Activated T-cell treated with anti-CD3 and anti-CD28 coated beads, Interleukin-2, amount 50 U/mL, for 4 hours (primary cell): ENCODE measurements at places on chromosomes 11 and 22. TPM values are rescaled to one million over a fixed set of nuclear protein-coding genes. Genes with fewer than 3 reads are reported as not detected.

GRCh38 chr11:111334532-111335502 is 36.5 kb downstream of the POU2AF3 start:
- no peak for DNase-seq

Gene HPS4
- total RNA-seq = 34.1 TPM

- no peak for DNase-seq
Observed at GRCh38 chr11:84390441-84391078, 1104.4 kb upstream of the CCDC90B start.

GRCh38 chr22:38455530-38456271 is 702 bp upstream of the KCNJ4 start:
- DNase-seq = no peak

DNA sequence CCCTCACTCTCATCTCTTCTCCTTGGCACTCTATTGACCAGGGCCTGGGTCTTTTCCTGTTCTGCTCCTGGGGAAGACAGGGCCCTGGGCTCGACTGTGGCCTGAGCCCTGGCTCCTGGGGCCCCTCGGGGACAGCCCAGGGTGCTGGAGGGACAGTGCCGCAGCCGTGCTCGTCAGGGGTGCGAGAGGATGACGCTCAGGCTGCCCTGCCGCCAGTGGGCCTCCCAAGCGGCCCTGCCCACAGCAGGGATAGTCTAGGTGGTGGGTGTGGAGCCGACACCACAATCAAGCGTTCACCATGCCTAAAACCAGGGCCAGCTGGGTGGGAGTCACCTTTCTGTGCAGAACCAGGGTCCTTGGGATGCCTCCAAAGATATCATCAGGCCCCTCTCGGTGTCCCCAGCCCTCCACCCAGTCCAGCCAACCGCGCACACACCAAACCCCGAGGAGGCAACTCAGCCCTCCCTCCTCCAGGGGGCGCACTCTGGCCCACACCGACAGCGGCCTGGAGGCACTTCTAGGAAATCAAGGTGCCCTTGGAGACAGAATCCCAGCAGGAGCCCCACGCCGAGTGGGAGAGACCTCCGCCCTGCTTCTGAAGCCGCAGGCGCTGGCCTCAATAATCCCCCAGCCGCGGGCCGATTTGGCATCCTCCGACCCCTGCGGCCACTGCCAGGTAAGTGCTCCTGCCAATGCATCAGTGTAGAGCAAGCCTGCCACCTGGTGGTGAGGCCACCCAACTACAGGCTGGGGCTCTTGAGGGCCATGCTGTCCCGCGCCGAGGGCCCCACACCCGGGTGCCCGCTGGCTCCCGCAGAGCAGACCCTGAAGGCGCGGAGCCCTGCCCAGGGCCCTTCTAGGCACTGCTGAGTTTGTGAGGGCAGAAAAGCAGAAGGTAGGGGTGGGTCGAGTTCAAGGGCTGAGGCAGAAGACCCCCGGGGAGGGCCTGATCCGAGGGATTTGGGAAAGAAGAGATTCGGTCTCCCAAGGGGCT is 496.4 kb downstream of the BUD13 start:
- peak; percentile 60 for DNase-seq

GRCh38 chr22:24983151-24983550 is 30.6 kb downstream of the KIAA1671 start:
- no peak for DNase-seq

- DNase-seq = no peak
Observed at GRCh38 chr11:103110391-103110790, 1.2 kb downstream of the DYNC2H1 start.

- no peak for DNase-seq
Observed at GRCh38 chr11:1445741-1446445, 40.7 kb downstream of the MOB2 start.

- no peak for DNase-seq
Observed at GRCh38 chr11:4713241-4713640, 8.7 kb downstream of the MMP26 start.

GRCh38 chr22:38927033-38927781 is 30.2 kb upstream of the APOBEC3A start:
- DNase-seq = peak; percentile 43

DNA sequence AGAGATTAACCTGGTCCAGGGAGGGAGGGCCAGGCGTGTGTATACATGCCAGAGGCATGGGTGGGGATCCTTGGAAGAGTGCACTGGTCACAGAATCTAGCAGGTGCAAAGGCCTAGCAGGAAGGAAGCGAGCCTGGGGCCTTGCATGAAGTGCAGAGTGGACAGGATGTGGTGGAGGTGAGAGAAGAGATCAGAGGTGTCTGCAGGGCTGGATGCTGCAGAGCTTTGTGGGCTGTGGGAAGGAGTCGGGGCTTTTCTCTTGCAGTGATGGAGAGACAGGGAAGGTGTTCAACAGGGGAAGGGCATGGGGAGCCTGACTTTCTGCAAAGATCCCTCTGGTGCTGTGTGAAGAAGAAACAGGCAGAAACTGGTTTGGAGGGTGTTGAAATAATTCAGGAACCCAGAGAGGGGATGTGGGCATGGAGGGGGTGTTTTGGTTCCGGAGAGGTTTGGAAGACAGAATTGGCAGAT is 2.5 kb upstream of the TPST2 start:
- no peak for DNase-seq

Gene KCNJ1
- not detected for total RNA-seq

DNA sequence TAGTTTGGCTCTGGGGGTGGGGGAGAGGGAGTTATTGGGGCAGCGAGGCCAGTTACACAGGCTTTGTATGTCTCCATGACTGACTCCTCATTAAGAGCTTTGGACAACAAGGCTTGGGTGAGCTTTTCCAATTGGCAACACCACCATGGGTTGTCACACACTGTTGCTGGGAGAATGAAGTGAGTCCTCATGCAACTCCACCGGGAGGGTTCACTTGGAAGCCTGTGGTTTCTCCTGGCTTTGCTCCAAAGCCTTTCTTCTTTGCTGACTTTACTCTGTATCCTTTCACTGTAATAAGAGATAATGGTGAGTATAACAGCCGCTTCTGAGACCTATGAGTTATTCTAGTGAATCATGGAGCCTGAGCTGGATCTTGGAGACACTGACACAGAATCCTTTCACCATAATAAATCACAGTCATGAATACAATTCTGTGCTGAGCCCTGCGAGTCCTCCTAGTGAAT is 24.9 kb downstream of the EIF3F start:
- no peak for DNase-seq

DNA sequence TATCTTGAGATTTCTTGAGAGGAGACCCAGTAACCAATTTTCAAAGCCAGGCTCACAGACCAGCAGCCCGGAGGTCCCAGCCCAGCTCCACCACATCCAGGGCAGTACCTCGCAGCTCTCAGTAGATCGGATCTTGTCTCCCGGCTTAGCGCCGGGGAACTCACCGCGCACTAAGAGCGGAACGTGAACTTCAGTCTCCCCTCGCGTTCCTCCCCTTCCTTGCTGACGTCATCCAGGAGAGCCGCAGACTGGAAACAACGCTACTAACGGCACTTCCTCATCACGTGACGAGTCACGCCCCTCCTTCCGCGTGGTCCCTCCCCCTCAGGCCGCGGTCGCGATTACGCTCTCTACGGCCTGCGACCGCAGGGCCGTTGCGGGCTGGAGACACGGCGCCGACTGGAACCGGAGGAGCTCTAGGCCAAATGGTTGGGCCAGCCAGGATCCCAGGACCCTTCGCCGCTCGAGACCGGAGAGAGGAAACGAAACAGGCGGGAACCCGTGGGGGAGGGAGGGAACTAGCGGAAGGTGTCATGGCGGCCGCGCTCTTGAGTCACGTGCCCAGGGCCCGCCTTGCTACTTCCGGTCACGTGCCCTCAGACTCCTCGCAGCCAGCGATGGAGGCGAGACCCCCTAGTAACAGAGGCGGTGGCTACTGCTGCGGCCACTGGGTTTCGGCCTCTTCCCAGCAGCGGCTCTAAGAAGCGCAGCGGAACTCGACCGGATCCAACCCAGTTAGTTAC is at the start of the genes GTF2H1 and HPS5:
Gene GTF2H1 (plus strand): TSS at position 599 of the 743 bp plus-strand sequence. CDS start 10,508 bp downstream, outside the sequence.
Gene HPS5 (minus strand): TSS at position 172 of the 743 bp plus-strand sequence. CDS start 4,282 bp downstream, outside the sequence.
- DNase-seq = peak; percentile 93

DNA sequence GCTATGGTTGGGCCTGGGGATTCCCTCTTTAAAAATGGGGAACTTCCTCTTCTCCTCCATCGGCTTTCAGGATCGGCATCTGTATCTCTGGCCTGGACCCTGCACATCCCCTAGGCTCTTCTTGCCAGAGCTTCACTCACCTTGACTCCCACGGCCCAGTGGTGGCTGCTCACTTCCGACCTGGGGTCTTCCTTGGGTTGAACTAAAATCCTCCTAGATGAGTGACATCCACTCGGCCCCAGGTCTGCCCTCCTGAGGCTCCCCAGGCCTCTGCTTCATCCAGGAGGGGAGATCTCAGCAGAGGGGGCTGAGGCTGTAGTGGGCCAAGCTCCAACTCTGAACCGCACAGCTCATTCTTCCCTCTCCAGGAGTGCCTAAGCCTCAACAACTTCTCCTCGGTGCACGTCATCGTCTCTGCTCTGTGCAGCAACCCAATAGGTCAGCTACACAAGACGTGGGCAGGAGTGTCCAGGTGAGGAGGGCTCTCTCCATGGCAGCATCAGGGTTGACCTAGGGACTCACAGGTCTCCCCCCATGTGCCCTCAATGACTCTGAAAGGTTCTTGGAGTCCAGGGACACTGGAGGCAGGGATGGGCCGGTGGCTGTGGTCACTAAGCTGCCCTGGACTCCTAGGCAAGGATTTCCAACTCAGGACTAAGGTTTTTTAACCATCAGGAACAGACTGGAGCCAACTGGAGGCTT is 3.3 kb downstream of the RGL4 start:
- DNase-seq = no peak

GRCh38 chr22:39290724-39291161 is 28.7 kb downstream of the RPL3 start:
- no peak for DNase-seq

Gene DDIAS
- total RNA-seq = 20.0 TPM

DNA sequence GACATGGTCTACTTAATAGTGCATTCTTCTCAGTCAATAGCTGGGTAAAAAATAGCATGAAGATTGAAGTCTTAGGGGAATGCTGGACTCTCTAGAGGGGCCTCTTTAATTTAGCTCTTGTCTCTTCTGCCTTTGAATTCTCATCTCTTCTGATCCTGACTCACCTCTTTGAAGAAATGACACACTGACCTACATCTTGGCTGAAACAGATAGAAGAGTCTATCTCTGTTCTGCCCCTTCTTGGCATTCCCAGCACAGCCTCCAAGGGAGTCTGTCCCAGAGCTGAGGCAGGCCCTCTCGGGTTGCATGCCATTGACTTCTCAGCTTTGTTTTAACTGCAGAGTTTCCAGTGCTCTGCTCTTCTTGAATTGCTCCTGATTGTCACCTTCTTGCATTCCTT is 55.7 kb downstream of the PTPRJ start:
- no peak for DNase-seq
